Stimulated activated CD4-positive, alpha-beta T cell treated with anti-CD3 and anti-CD28 coated beads, Interleukin-1b, Interleukin-23, amount 100 ng/mL, for 4 hours (primary cell): ENCODE measurements at places on chromosomes 5 and 9.

DNA sequence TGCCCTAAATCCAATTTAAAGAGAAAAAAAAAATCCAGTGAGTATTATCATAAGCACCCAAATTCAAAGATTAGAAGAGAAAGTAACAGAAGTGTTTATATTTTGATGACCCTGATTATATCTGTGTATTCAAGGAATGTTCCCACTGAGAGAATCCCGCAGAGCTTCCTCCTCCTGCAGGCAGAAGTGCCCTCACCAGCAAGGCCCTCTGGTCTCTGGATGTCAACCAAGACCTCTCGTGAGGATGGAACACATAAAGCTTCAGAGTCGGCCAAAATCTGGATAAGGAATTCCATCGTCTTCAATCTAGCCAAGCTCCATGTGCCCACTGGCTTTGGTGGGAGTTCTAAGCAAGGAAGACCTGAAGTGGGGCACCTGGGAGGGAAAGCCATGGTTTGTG is 18.1 kb downstream of the PTCH1 start:
- no peak for DNase-seq

GRCh38 chr5:59769832-59770231 is 123.7 kb downstream of the PDE4D start:
- no peak for DNase-seq

DNA sequence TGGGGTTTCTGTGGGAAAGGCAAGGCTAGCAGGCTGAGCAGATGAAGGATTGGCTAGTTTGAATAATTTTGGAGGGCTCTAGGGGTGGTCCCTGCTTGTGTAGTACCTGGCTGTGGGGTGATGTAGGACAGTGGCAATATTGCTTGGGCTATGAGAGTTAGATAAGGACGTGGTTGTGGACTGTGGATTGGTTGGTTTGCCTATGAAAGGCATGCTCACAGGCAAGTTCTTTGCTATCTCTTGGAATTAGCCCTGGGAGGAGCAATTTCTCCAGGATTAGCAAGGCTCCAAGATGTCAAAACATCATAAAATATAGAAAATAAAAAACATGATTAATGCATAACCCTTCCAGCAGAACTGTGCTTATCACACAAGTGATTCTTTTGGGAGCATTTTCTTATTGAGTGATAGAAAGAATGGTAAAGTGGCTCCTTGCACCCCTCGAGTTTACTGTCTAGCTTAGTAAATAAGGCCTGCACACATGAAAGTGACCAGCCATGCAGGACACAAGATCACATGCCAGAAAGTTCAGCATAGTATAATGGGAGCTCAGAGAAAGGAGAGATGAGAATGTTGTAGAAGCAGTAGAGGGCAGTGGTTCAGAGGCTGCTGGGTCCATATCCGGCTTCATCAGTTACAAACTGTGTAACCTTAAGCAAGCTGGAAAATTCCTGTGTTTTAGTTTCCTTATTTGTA is 13.8 kb downstream of the AOPEP start:
- DNase-seq, result no peak

DNA sequence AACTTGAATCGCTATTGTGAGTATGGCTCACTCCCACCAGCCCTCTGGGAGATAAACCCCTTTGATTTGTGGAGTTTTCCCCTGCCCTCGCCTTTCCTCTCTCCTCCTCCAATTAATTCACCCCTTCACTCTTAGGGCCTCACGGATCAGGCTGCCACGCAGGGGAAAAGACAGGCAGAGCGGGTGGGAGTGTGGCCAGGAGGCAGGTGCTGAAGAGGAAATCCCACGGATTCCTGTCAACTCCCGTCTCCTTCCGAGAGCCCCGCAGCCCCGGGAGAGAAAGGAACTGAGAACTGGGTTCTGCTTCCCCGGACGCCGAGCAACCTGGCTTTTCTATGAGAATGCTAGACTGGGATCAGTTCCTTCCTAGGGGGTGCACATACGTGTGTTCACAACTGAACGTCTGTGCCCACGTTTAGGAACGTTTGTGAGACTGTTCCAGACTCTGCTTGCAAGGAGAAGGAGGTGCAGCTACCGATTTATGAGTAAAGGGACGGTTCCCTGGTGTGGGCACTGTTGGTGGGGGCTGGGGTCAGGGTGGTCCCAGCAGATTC is 314.5 kb upstream of the TLE4 start:
- DNase-seq, result no peak

GRCh38 chr9:133799106-133799505 is 61.0 kb upstream of the SARDH start:
- DNase-seq, result no peak

DNA sequence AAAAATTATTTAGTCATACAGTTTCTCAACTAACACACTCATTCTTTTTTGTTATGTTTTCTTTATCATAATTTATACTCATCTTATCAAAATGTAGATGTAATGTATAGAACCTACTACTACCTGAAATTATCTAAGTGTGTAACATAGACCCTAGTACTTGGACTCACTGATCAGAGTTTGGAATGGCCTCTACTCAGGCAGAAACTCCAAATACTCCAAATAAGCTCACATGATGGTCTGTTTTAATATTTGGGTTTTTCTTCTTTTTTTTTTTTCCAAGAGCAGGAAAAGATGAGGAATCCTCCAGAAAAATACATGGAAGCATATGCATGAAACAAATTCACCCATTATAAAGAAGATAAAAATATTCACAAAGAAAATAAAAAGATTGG is 126.3 kb downstream of the PDE4D start:
- DNase-seq, result no peak

- no peak for DNase-seq
These were observed 477.2 kb downstream of the ICE1 start for GRCh38 chr5:5899716-5900115.
